ENCODE measurements at places on chromosomes 16 and 17.

GRCh38 chr17:31715446-31715845 is 143.6 kb downstream of the COPRS start:
- DNase-seq = no peak

DNA sequence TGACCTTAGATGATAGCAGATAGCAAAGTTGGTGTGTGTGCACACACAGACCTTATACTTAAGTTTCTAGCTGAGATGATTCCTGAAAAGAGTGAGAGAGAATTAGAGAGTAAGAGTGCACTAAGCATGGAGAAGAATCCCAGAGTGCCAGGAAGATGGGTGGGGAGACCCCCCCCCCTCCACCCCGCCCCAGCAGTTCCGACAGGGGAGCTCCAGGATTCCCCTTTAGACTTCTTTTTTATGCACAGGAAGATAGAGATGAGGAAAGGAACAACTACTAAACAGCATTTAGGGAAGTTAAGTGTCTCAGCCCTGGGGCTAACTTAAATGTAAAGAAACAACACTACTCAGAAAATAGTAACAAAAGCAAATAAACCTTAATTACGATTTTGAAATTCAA is 878.0 kb upstream of the GOT2 start:
- no peak for DNase-seq

DNA sequence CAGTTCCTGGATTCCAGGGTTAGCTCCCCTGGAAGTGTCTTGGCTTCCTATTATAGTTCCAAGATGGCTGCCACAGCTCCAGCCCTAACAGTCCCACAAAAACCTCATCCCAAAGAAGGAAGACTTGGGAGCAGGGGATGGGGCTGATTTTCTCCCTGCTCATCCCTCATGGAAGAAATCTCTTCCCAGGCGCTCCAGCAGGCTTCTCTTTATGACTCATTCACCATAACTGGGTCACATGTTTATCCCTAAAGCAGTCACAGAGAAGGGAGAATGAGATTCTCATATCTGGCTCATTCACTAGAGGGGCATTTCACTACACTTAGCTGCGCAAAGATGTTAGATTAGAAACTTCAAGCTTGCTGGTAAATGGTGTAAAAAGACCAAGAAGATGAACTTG is 206.5 kb upstream of the IRX3 start:
- no peak for DNase-seq

GRCh38 chr16:55908641-55909040 is 33.5 kb upstream of the CES5A start:
- DNase-seq = no peak

- DNase-seq = no peak
Observed at GRCh38 chr16:88923926-88924833, 52.8 kb downstream of the CBFA2T3 start.

GRCh38 chr16:89375686-89376085 is 114.7 kb downstream of the ANKRD11 start:
- DNase-seq = no peak

DNA sequence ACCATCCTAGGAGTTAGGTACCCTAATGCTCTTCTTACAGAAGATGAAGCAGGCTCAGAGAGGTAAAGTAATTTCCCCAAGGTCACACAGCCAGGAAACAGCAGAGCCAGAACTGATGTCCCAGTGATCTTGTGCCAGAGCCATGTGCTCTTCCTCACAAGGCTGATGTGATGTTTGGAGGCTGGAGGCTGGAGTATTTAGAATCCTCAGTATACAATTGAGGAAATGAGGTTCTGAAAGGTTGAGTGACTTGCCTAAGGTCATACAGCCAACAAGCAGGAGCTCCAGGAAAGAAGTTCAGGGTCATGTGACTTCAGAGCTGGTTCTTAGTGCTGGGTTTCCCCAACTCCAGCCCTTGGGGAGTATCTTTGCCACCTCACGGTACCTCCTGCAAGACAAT is 18.5 kb downstream of the ITPRIPL2 start:
- no peak for DNase-seq

DNA sequence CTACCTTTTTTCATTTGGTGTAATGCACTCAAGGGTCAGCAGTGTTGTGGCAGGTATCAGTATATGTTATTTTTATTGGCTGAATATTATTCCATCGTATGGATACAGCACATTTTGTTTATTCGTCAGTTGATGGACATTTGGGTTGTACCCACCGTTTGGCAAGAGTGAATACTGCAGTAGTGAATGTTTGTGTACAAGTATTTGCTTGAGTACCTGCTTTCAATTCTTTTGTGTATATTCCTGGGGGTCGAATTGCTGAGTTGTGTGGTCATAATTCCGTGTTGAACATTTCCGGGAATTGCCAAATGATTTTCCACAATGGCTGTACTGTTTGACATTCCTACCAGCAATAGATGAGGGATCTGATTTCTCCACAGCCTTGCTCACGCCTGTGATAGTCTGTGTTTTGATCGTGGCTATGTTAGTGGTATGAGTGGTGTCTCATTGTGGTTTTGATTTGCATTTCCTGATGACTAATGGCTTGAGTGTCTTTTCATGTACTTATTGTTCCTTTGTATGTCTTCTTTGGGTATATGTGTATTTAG is 108.4 kb downstream of the OR1D5 start:
- no peak for DNase-seq

DNA sequence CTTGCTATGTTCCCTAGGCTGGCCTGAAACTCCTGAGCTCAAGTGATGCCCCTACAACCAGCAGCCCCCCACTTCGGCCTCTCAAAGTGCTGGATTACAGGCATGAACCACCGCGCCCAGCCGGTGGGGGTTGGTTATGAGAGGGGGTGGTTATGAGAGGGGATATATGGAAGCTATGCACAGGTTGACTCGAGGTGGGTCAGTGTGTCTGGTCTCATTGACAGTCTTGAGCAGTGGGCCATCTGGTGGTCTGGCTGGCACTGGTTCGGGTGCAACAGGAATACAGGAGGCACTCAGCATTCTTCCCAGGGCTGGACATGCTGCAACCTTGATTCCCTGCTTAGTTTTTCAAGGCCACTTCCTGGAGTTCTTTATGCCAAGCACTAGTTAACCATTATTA is 5.6 kb upstream of the STX1B start:
- no peak for DNase-seq

DNA sequence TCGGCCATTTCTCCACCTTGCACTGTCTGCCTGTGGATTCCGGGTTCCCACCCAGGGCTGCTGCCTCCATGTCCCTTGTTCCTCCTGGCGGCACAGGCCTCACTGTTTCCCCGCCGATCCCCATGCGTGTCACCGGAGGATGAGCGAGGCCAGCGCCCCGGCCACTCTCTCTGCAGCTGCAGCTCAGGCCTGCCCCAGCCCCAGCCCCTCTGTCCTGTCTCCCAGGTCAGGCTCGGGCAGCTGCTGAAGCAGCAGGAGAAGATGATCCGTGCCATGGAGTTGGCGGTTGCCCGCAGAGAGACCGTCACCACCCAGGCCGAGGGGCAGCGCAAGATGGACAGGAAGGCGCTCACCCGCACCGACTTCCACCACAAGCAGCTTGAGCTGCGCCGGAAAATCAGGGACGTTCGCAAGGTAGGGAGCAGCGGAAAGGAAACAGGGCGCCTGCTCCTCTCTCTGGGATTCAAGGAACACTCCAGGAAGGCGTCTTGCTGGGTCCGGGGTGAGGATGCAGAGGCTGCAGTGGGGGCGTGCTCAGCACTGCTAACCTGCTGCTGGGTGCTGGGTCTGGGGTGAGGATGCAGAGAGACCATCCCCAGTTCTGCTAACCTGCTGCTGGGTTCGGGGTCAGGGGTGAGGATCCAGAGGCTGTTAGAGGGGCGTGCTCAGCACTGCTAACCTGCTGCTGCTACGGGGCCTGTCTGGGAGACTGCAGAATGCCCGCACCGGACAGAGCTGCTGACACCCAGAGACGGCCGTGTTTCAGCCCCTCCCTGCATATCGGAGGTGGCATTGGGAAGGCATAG is 6.1 kb upstream of the GAA start:
- no peak for DNase-seq

GRCh38 chr16:57041182-57042156 is 50.9 kb upstream of the CPNE2 start:
- DNase-seq = peak; percentile 80

- no peak for DNase-seq
Observed at GRCh38 chr17:3602499-3602898, 6.7 kb downstream of the TRPV1 start.

GRCh38 chr16:22664132-22664531 is 149.8 kb upstream of the HS3ST2 start:
- no peak for DNase-seq

GRCh38 chr16:8935989-8936388 is 27.7 kb downstream of the USP7 start:
- DNase-seq = no peak

DNA sequence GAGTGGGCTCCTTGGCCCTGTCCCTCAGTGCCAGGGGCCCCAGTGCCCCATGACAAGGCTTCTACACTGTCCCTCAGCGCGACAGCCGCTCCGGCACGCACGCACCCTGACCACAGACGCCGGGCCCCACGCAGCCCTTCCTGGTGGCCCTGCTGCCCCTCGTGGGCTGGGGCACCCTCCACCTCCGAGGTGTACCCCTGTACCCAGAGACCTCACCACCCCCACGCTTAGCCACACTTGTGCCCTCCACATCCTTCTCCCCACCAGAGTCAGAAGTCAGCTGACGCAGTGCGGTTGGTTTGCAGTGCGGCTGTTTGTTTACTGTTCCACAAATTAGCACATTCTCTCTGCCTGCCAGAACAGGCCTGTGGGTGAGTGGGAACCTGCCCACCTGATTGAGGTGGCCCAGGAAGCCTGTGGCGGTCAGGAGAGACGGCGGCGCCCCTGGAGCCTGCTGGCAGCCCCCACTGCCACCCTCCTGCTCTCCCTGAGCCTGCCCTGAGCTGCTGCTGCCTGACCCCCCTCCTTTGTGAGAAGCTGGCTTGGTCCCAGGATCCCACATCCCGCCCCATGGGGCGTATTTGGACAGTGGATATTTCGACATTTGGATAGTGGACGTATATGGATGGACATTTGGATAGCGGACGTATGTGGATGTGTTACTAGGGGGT is 38.0 kb upstream of the CDH15 start:
- DNase-seq = no peak

DNA sequence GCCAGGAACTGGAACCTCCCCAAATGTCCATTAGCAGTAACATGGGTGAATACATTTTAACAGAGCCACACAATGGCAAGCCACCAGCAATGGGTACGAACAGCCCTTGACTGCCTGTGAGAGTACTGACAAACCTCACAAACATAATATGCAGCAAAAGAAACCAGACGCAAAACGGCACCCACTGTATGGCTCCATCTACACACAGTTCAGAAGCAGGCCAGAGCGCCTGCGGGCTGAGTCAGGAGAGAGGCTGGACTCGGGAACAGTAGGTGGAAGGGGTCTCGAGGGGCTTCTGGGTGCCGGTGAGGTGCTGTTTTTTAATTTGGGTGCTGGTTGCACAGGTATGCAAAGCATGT is 77.4 kb upstream of the TOB1 start:
- DNase-seq = no peak

DNA sequence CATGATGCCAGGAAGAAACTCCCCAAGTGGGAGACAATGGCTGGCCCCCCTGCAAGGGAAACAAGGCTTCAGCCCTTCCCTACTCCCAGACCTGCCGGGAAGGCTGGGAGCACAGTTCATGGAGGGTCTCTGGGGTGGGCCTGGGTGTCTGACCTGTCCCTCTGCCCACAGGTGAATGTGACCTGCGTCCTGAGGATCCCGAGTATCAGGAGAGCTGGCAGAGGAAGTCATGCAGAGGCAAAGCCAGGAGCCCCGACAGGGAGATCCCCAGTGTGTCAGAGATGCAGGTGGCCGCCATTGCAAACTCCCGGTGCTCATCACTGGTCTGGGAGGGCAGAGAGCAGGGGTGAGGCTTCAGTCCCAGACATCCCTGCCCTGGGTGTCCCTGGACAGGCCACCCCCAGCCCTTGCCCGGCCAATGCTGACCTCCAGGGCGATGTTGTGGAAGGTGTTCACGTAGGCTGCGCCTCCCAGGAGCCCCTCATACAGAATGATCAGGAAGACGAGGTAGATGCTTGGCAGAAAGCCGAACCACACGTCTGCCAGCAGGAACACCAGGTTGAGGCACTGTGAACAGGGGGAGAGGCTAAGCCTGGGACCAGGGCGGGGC is 5.3 kb upstream of the NPIPB7 start:
- no peak for DNase-seq

- DNase-seq = no peak
Observed at GRCh38 chr17:77298811-77299210, 158.0 kb downstream of the SEC14L1 start.

DNA sequence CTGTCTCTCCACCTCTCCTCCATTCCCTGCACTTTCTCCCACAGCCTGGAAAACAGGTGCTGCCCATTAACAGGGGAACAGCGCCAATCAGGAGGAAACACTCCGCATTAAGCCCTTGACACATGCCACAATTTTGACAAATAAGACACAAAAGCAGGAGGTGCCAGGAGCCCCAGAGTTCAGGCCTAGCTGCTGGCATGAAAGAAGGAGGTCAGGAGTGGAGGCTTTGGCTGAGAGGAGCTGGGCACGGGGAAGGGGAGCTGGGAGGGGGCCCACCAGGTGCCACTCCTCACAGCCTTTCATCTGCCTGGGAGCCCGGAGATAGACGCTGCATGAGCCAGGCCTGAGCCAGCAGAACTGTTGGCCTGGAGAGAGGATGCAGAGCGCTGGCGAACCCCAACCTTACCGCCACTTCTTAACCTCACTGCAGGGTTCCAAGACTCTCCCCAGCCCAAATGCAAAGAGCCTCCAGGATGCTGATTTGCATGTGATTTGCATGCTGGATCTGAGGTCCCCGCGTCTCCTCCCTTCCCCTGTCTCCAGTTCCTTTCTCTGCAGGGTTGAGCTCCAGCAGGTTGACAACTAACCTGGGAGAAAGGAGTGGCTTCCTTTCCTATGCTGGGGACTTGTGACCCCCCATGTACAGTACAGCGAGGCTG is 139.8 kb upstream of the SDK2 start:
- no peak for DNase-seq
